ENCODE measurements at places on chromosomes 12 and 14.

DNA sequence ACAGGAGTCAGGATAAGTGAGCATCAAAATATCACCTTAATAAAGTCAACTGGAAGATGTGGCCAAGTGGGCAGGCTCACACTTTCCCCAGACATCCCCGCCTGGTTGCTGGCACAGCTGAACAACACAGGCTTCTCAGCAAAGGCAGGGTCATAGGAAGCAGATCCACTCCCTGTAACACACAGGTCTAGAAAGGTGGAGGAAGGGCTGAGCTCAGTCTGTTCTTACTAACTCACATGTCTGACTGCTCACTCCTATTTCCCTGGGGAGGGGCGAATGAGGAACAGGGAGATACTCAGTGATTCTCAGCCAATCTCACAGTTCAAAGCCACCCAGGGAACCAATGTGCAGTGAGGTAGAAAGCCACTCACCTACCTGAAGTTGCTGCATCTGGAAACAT lies 45.0 kb upstream of the AMN1 start:
- peak; percentile 31 for DNase-seq

- DNase-seq = peak; percentile 62
Observed at GRCh38 chr12:122023339-122024131, 1.9 kb downstream of the BCL7A start.

DNA sequence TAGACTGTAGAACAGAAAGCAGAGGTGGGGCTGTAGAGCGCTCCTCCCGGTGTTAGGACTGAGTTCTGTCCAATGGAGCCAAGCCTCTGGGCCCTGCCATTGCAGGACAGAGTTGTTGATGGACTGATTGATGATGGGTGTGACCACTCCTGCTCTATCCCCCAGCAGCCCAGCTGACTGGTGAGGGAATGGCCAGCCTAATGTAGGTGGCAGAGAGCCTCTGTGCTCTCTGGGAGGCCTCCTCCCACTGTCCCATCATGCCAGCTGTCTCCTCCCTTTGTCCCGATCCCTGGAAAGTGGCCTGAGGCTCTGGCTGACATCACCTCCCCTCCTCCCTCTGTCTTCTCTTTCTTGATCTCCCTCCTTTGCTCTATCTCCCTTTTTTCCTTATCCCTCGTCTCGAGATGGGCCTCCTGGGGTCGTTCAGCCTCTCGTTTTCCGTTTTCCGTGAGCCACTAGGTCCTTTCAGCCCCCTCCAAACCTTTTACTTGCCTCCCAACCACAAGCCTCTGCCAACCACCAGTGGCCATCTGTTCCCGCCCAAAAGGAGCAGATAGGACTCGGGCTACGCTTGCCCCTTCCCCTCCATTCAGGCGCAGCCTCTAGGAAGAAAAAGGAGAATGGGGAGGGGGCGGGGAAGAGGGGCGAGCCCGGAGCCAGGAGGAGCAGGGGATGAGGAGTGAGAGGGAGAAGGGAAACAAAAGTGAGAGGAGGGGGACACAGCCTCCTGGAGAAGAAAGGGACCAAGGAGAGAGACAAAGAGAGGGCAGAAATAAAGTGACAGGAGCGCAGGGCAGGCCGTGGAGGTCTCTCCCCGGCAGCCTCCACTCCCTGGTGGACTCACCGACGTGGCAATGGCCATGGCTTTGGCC lies 572 bp downstream of the EFS start:
- peak; percentile 27 for DNase-seq

DNA sequence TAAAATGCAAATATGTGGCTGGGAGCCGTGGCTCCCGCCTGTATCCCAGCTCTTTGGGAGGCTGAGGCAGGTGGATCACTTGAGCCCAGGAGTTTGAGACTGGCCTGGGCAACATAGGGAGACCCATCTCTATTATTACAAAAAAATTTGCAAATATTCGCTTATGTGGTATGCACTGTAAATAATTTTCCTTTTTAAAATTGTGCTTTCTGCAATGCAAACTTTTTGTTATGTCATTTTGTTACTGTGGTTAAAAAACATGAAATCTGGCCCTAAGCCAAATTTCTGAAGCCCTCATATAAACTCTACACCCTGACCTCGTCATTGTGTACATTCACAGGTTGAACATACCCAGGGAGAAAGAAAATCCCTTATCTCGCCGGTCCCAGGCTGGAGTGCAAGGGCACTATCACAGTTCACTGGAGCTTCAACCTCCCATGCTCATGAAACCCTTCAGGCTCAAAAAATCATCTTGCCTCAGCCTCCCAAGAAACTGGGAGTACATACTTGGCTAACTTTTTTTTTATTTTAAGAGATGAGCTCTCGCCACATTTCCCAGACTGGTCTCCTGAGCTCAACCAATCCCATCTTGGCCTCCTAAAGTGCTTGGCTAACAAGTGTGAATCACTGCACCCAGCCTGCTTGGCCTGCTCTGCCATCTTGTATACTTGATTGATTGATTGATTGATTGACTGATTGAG lies 24.7 kb downstream of the TRAPPC6B start:
- peak; percentile 17 for DNase-seq

DNA sequence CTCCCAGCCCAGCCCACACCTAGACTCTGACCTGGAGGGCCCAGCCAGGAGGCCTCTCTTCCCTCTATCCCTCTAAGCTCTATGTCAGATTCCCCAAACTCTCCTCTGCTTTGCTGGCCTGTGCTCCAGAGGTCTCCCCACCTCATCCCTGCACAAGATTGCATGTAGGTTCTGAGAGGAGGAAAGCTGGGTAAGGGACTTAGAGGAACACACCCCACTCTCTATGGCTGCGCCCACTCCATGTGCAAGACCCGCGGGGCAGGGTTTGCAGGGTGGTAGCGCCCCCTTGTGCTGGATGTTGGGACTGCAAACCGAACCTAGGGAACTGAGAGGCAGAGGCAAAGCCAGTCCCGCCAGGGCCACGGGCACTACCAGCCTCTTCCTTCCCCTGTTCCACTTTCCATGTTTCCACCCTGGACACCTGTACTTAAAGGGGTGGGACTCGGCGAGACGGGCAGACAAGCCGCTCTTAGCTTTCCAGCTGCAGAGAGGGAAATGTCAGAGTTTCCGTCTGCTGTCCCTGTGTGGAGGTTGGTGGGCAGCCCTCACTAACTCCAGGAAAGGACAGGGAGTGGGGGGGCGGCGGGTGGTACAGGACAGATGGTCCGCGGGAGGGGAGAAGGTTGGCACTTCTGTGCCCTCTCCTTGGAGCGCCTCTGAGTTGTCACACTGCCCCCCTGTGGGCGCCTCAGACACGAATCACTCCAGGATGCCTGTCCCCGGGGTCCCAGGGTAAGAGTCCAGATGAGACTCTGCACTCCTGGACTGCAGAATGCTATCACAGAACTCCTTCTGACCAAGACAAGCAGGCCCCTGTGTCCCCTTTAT lies 16.8 kb downstream of the MMP14 start:
- DNase-seq = peak; percentile 80

DNA sequence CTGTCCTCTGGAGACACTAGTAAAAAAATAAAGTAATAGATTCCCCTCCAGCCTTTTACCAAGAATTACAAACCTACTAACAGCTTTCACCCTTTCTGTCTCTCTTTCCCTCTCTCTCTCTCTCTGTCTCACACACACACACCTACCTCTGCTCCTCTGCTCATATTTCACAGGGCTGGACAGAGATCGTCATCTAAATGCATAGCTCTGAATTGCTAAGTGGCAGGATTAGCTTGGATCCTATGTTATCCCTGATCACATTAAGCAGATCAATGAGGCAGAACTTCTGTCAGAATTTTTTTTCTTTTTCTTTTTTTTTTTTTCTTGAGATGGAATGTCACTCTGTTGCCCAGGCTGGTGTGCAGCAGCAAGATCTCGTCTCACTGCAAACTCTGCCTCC lies 22.9 kb downstream of the VCPKMT start:
- no peak for DNase-seq

DNA sequence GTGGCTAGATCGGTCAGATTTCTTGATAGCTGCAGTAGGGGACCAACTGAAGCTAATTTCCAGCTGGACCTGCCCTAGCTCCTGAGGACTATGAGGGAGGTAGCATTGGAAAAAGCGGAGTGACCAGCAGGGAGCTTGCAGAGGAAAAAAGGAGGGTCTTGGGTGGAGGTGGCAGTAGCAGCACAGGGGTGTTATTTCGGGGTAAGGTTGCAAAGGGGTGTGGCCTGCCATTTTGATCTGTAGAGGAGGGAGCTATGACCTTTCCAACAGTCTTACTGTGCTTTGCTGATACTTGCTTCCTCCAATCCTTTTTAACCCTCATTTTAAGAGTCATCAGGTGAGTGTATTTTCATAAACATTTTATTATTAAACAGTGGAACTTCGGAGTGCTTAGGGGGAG lies 83.8 kb upstream of the NRXN3 start:
- no peak for DNase-seq

DNA sequence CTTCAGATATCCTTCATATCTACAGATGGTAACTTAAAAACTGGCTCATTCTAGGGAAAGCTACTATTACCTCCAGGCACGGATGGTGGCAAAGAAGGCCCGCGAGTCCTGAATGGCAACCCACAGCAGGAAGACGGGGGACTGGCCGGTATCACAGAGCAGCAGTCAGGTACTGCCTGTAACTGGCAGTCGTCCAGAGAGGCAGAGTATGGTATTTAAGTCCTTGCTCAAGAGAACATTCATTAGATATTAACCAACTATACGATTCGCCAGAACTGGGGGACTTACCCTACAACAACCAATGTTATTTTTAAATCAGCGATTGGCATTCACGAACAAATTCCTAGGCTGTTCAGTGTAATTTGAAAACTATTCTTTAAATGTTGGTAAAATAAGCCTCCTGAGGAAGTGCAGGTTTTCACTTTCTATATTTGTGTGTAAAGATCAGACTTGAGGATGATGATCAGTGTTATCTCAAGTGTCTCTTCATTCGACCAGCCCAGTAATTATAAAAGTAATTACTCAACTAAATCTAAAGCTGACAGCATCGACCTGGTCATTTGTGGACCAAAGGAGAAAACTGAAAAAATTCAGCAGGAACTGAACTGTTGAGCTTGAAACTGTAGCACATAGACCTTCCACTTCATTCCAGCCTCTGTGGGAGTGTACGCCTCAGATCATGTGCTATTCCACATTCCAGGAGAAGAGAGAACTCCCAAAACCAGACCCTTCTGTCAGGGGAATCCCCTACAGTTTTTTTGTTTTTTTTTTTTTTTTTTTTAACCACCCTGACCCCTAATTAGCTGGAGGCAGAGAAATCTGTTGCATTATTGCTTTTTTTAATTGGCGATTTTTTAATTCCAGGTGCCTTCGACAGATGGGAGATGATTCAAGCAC lies 75.6 kb downstream of the ESR2 start:
- peak; percentile 78 for DNase-seq

GRCh38 chr14:96231526-96232130 lies 24.4 kb upstream of the BDKRB1 start:
- DNase-seq = no peak

DNA sequence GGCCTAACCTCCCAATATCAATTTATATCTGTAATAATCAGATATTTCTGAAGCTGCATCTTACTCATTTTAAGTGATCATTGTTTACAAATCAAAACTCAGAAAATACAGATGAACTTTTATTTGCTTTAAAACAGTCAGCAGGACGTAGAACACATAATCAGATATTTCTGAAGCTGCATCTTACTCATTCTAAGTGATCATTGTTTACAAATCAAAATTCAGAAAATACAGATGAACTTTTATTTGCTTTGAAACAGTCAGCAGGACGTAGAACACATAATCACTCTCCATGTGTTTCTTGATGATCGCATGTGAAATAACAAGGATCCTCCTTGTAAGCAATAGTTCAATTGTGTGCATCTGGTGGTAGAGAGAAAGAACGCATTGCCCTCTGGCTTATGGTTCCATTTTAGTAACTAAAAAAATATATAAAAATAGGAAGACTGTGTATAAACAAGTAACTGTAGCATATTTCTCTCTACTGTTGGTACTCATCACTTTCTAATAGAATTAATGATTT lies 15.0 kb upstream of the TMTC2 start:
- DNase-seq = no peak

DNA sequence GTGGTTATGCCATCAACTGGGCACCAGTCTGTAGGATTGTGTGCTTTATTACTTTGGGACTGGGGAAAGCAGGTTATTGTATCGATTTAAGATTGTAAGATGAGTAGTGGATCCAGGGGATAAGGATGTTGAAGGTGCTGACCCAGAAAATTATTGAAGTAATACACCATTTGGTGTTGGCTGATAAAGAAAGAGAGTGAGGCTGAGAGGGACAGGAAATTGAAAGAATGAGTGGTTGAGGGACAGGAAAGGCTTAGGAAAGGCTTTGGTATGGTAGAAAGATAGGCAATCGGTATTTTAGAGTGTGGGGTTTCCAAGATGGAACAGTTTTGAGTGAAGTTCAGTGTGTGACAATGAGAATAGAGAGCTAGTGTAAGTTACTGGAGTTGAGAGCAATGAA lies 12.3 kb downstream of the PPHLN1 start:
- DNase-seq = no peak

- peak; percentile 87 for DNase-seq
Observed at GRCh38 chr14:69873877-69874780, 5.1 kb upstream of the SMOC1 start.

GRCh38 chr14:21263284-21264024 lies 5.8 kb downstream of the HNRNPC start:
- no peak for DNase-seq

DNA sequence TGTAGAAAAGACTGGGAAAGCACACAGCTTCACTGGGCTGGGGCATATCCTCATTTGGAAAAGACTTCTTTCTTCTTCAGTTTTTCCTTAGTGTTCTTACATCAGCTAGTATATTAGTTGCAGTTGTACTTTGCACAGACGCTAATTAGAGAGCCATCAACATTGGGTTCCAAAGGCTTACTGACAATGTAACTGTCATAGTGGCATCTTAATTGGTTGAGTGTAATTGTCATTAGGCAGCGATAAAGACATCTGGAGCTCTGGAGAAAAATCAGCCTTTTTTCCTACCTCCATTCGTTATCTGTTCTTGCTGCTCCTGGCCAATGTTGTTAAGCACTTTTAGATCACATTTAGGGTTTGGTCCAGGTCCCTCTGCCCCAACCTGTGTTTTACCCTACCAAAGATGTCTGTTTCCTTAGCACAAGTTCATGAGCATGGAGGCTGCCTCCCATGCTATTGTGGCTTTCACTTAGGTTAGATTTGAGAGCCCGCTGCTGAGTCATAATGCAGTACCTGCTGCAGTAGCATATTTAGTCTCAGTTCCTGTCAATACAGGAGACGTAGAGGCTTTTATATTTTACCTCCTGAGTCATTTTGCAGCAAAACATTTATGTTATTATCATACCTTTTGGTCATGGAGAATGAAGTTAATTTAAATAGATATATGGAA lies 49.2 kb downstream of the FBXW8 start:
- no peak for DNase-seq

DNA sequence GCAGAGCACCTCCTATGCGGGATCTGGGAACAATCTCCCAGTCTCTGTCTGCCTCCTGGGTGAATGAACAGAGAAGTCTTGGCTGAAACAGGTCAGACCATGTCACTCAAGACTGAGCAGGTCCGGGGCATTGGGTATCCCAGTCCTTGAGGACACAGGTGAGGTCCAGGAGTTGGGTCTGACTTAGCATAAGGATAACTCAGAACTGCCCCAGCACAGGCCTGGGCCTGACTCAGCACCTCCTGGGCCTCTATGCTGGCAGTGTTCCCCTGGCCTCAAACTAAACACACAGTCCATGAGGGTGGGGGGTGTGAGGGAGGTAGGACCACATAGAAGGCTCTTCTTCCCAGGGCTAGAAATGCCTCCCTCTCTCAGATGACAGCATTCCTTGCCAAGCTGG lies 1.5 kb upstream of the SDR9C7 start:
- no peak for DNase-seq

All from iris pigment epithelial cell (primary cell).